ENCODE measurements at places on chromosomes 4 and X.
A peak's percentile ranks its signal among the peaks of the same experiment; 100 is the strongest.

GRCh38 chr4:98583265-98583664 lies 75.1 kb downstream of the TSPAN5 start:
- DNase-seq = no peak

- no peak for DNase-seq
These were observed 145.1 kb downstream of the NHS start for GRCh38 chrX:17520016-17520615.

DNA sequence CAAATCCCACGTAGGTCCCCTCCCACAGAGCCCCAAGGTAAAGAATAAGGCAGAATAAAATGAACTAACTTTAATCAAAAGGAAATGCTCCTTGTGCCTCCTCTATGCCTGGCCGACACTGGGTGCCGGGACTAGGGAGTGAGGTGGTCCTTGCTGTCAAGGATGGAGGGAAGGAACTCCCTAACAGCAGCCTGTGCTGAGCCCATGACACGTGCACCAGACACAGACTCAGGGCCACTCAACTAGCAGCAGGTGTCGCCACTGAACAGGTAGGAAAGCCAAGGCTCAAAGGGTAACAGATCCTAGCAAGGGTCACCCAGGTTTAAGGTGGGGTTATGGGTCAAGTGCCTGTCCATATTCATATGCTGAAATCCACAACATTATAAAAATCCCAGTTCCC lies 29.2 kb downstream of the MSX1 start:
- no peak for DNase-seq

DNA sequence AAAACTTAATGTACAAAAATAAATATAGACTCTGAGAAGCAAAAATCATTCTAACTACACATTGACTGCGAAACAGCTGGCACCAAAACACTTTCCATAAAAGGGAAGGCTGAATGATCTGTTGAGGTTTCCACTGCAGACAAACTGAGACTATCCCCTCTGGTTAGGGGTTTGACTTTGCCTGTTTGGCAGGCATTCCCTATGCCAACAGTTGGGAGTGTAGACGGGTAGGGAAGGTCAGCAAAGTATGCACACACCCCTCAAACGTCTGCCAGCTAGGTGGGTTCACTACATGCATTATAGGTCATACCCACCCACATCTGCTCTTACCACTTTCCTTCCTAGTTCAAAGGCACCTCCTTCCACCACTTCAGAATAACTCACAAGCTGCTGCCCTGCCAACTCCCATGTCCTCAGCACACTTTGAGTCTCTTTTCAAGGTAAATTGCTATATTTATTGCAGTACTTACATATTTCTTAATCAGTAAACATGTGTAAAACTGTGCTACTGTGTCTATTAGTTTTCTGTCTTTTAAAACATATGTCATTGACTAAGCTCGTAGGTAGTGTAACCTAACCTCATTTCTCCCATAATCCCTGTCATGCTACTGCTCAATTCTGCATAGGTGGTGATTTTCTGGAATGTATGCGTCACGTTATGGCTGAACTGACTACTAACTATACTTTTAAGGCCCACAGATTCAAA lies 12.4 kb downstream of the CTSO start:
- DNase-seq = no peak

GRCh38 chr4:15149839-15150592 lies 147.7 kb downstream of the CPEB2 start:
- peak; percentile 73 for DNase-seq

DNA sequence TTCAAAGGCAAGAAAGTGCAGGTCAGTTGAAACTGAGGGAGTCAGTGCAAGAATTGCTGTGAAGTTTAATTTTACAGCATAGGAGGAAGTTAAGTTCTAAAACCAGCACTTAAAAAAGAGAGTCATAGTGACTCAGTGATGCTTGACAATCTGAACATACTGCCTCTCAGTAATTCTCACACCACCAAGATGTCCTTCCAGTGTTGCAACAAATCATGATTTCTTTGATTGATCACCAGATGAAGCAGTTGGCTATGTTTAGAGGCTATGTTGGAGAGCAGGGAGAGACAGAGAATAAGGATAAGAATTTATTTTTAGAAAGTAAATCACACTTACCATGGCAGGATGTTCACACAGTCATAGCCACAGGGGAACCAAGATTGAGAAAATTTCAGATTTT lies 13.2 kb downstream of the TRIM2 start:
- DNase-seq = no peak

DNA sequence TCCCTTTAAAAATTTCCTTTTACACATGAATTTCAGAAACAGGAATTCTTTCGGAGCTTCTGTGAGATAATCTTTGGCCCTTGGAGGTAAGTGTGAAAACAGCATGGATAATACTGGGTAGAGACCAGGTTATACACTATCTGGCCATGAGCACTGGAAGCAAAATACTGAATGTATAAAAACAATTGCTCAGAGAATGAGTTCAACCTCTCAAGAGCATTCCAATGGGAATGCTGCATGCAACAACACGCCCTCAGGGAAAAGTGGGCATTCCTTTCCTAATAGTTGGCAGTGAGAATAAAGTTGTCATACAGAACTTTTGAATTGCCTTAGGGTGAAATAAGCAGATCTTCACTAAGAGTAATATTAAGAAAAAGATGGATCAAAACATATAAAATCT lies 574.8 kb upstream of the DIPK2B start:
- DNase-seq = no peak

GRCh38 chr4:146033149-146033548 lies 94.5 kb upstream of the ZNF827 start:
- DNase-seq = no peak

DNA sequence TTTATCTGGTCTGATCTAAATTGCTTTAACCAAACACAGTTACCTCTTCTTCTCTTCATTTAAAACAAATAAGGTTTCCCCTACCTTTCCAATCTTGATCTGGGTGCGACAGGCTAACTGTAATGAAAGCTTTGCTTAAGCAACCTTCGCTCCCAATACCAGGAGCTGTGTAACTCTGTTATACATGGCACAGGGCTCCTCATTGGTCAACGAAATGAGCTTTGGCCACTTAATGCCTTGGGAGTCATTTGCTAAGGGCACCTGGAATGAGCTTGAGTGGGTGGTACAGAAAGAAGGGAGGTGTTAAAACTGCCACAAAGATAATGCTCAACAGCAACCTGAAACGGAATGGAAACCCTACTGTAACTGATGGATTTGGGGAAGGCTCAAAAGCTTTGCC lies 140.5 kb downstream of the CHRNA9 start:
- no peak for DNase-seq

DNA sequence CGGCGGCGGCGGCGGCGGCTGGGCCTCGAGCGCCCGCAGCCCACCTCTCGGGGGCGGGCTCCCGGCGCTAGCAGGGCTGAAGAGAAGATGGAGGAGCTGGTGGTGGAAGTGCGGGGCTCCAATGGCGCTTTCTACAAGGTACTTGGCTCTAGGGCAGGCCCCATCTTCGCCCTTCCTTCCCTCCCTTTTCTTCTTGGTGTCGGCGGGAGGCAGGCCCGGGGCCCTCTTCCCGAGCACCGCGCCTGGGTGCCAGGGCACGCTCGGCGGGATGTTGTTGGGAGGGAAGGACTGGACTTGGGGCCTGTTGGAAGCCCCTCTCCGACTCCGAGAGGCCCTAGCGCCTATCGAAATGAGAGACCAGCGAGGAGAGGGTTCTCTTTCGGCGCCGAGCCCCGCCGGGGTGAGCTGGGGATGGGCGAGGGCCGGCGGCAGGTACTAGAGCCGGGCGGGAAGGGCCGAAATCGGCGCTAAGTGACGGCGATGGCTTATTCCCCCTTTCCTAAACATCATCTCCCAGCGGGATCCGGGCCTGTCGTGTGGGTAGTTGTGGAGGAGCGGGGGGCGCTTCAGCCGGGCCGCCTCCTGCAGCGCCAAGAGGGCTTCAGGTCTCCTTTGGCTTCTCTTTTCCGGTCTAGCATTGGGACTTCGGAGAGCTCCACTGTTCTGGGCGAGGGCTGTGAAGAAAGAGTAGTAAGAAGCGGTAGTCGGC lies 528 bp downstream of the FMR1 start:
- peak; percentile 20 for DNase-seq

DNA sequence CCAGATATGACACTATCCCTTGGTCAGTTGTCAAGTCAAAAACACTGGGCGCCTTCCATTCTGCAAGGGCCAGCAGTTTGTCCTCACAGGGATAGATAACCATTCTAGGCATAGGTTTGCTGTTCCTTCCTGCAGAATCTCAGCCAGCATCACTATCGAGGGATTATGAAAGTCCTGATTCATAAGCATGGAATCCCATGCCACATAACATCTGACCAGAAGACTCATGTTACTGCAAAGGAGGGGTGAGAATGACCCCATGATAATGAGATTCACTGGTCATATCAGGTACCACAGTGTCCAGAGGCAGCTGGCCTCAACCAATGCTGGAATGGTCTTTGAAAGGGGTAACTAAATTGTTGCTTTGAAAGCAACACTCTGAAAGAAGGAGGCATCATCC lies 84.7 kb downstream of the OTC start:
- no peak for DNase-seq

DNA sequence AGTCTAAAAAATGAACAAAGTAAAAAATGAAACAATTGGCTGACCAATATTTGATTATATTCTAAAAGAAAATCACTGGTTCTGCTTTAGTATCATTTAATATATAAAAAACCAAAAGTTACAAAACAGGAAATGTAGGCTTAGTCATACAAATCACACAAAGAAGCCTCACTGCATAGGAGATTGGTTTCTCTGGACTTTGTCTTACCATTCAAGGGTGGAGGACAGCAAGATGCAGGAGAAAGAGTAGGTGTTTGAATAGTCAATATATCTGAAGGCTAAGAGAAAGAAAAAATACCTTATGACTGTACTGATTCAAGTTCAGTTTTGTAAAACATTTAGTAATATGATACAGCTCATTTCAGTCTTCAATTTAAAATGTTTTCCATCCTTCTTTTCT lies 28.6 kb upstream of the TAF9B start:
- DNase-seq = no peak

DNA sequence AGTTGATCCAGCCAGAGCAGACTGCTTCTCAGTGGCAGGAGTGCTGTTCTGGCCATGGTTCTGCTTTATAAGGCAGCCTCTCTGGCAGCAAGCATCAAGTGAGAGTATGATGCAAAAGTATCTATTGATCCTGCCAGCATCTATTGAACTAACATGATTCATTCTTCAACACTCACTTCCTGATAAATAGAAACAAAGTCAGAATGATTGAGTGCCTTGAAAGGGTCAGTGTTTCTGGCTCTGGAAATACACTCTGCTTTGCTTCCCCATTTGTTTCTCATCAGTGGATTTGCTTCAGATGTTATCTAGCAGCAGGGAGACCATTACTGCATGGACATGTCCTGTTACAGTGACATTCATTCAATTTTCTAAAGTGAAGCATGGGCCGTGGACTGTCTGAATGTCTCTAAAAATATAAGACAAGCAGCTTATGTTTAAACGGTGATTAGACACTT lies 66.2 kb upstream of the FRAS1 start:
- no peak for DNase-seq

- DNase-seq = no peak
These were observed 10.9 kb upstream of the MSX1 start for GRCh38 chr4:4848540-4848939.

GRCh38 chrX:147958291-147958690 lies 22.8 kb upstream of the FMR1NB start:
- no peak for DNase-seq

- no peak for DNase-seq
These were observed at the start of gene JCHAIN for GRCh38 chr4:70666369-70666768. Gene JCHAIN, minus strand, starts transcription at chr4:70666508. Its CDS starts 18 bp downstream, at chr4:70666490.

DNA sequence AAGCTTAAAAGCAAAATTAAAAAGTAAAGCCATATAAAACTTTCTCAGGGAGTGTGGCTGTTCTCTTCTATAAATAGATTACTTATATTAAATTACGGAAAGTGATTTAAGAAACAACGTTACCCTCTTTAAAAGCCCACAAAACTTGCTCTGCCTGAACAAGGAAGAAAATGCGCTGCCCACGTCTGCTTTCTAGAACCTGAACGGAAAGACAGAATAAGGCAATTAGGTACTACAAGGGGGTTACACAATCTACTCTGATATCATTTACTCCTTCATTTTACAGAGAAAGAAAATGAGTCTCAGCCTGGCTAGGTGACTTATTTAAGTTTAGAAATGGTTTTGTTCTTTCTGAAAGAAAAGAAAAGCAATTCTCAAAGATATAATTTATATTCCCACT lies 147.2 kb downstream of the RNF150 start:
- DNase-seq = no peak

DNA sequence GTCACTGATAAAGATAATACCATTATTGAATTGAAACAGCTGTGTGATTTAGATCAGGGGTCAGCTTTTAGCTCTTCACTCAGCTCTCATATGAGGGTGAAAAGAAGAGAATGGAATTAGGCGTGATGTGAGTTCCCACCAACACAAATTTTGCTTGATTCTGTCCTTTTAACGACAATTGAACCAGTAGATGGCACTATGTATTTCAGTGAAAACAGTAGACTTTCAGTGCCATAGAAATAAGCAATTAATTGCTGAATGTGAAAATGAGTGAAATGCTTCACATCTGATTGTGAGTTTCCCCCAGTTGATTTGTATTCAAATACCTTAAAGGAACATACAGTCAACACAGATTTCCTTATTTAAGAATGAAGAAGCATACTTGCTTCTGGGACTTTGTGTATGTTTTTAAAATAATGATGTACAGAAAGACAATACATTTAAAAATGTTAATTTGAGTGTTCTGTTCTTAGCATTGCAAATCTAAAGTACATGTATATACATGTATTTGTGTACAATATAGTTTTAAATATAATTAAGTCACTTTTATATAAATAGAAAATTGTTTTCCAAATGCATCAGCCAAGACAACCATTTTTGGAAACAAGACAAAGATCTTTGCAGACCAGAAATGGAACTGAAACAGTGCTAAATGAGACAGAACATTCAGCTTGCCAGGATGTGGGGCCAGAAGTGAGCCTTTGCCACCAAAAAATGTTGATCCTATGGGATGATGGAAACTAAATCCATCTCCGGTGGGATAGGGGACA lies 178.8 kb downstream of the SNCA start:
- no peak for DNase-seq

DNA sequence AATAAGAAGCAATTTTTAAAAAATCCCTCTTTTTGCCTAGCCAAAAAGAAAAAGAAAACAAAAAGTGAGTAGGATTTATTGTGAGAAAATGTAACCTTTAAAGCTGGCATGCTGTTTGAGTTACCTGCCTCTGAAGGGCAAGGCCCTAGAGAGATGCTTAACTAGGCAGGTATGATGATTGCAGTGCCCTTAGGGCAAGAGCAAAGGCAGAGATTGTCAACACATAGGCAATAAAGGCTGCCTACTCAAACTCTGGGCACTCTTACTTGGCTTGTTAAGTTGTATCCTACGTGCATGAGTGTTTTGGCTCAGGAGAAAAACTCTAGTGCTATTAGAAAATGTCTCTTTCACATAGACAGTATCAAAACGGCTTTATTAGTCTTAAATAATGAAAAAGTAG lies 306.0 kb downstream of the RPA4 start:
- no peak for DNase-seq

GRCh38 chr4:175424111-175424510 lies 388.0 kb downstream of the GPM6A start:
- DNase-seq = no peak

GRCh38 chrX:133745349-133745748 lies 240.0 kb downstream of the GPC3 start:
- no peak for DNase-seq

GRCh38 chr4:52788806-52789205 lies 37.6 kb upstream of the ERVMER34-1 start:
- DNase-seq = no peak

All from anterior cingulate cortex (tissue), 58 donors.